GM18507 (cell line): ENCODE measurements at places on chromosomes 4 and X.

DNA sequence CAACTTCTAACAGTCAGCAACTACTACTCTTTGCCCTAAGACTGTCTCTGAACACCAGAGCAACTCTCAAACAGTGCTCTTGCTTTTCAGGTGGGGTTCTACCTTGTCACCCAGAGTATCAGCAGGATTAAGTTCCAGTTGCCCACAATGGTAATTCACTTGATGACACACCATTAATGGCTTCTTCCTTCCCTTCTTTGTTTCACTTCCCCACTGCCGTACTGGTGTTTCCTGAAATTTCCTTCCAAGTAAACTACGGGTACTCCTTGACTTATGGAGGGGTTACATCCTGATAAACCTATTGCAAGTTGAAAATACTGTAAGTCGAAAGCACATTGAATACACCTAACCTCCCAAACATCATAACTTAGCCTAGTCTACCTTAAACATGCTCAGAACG, 36.6 kb upstream of the PDK3 start:
- no peak for DNase-seq

DNA sequence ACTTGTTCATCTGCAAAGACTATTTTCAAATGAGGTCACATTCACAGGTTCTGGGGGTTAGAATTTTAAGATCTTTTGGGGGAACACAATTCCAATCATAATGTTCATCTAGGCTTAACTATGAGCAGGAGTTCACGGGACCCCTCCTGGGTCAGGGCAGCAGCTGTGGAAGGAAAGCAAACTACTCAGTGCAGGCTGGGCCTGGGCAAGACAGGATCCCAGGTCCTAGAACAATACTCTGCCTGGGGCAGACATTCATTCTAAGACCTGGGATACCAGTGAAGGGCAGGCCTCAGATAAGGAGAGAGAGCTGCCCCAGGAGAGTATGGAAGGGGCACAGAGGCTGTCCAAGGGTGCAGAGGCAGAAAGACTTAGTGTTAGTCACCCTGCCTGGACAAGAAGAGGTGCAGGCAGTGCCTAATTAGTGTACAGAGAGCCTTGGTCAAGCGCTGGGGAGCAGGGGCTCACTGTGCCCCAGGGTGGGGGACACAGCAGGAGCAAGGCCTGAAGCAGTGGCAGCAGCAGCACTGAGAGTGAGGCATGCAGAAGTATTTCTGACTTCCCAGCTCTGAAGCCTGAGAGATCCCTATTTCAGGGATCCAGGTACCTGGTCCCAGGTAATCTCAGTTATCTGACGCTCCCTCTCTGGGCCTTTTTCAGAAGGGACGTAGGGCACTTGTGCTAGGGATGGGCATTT, 123.0 kb upstream of the MAMLD1 start:
- DNase-seq, result no peak

DNA sequence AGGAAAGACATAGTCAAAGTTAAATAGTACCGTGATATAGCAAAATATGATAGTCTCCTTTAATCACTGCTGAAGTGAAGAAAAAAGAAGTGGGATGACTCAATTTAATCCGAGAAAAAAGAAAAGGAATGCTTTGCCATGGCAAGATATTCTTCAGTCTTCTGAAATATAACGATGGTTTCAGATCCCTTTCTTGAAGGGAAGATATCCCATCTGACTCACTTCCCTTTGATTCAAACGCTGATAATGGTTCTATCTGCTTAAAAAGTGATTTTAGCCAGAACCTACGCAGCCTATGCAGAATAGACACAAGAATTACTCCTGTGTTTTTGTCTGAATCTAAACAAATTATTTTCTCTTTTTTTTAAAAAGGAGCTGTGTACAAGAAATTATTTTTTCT, 68.1 kb upstream of the FTHL17 start:
- DNase-seq, result no peak

DNA sequence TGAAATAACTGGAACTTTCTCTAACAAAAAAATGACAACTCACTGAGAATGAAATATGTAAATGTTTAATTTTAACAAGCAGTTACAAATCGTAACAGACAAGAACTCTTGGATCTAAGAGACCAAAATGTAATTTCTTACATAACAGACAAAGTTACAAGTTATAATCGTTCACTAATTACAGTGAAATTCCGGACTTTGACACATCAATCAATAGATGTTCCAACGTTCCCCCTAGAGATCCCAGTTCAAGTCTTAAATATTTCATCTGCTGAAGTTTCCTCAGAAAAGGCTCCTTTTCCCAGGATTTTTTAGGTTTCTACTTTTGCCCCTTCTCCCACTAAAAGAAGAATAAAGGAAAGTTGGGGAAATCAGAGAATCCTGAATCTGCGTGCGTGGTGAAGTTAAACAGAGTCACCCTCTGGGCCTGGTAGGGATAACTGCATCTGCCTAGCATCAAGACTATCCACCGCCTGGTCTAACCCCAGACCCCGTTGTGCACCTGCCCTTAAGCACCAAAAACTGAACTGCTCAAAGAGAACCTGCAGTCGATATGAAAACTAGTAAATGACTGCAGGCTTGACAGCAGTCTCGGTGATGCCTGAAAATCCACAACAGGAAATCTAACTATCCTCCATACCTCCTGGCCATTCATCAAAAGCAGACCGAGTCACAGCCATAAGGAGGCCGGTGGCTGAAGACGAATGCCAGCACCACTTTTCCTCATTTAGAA, 2.3 kb downstream of the IRF2 start:
- no peak for DNase-seq

- no peak for DNase-seq
These were observed 94.1 kb upstream of the PPP3CA start for GRCh38 chr4:101441446-101441845.

GRCh38 chrX:139825618-139826017, 107.2 kb downstream of the ATP11C start:
- DNase-seq, result no peak

DNA sequence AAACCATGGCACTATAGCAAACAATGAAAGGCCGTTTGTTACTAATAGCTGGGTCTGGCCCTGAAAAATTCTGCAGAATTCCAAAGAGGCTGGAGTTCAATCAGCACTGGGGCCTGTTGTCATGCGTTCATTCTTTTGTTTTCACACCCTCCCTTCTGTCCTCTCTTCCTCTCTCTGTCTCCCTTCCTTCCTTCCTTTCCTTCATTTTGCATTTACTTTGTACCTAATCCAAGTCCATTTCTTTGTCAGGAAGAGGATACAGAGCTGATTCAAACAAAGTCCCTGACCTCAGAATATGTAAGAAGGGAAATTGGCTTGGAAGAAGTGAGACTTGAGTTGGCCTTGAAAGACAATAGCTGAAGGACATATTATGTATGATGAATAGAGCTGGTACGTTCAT, 119.6 kb upstream of the LDB2 start:
- no peak for DNase-seq

- no peak for DNase-seq
These were observed 41.2 kb downstream of the DCLK2 start for GRCh38 chr4:150119492-150119891.

GRCh38 chr4:111631215-111631999, 513.8 kb upstream of the FAM241A start:
- DNase-seq, result no peak

- DNase-seq, result no peak
These were observed 74.8 kb upstream of the PASD1 start for GRCh38 chrX:151488677-151489076.

GRCh38 chr4:53119680-53120079, 246.2 kb downstream of the SCFD2 start:
- no peak for DNase-seq

GRCh38 chrX:41630091-41630490, 58.7 kb upstream of the GPR34 start:
- DNase-seq, result no peak

DNA sequence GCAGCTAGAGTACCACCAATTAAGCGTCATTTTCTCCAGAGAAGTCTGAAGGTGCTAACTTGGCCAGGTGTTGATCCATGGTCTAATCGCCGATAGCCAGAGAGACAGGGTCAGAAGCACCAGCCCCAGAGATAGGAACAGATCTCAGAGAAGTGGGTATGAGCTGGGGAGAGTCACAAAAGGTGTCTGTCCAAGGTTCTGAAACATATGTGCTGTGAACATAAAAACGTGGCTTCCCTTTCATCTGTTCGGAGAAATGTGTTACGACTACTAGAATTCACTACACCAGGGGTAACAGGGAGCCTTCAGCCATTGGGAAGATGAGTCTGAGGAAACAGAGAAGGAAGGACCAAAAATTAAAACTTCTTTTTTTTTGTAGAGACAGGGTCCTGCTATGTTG, 91.3 kb downstream of the FBXL5 start:
- no peak for DNase-seq

DNA sequence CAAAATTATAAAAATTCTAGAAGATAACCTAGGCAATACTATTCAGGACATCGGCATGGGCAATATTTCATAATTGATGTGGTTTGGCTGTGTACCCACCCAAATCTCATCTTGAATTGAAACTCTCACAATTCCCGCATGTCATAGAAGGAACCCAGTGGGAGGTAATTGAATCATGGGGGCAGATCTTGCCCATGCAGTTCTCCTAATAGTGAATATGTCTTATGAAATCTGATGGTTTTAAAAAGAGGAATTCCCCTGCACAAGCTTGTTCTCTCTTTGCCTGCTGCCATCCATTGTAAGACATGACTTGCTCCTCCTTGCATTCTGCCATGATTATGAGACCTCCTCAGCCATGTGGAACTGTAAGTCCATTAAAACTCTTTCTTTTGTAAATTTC, 77.7 kb downstream of the DDX60 start:
- no peak for DNase-seq

DNA sequence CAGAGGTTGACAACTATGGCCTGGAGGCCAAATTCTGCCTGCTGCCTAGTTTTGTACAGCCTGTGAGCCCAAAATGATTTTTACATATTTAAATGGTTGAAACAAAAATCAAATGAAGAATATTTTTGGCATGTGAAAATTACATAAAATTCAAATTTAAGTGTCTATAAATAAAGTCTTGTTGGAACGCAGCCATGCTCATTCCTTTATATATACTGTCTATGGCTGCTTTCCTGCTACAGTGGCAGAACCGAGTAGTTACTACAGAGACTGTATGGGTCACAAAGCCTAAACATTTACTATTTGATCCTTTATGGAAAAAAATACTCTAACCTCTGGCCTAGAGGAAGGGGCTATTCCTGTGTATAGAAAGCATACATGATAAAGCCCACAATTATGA, 290.4 kb downstream of the GLUD2 start:
- DNase-seq, result no peak

- no peak for DNase-seq
These were observed 867.6 kb upstream of the PCDH7 start for GRCh38 chr4:29852537-29852936.

- DNase-seq, result no peak
These were observed 371.2 kb downstream of the SPRY1 start for GRCh38 chr4:123767806-123768205.

GRCh38 chr4:48127682-48128404, 6.2 kb downstream of the TXK start:
- peak; percentile 54 for DNase-seq
